ENCODE measurements at places on chromosomes 12 and 14.

DNA sequence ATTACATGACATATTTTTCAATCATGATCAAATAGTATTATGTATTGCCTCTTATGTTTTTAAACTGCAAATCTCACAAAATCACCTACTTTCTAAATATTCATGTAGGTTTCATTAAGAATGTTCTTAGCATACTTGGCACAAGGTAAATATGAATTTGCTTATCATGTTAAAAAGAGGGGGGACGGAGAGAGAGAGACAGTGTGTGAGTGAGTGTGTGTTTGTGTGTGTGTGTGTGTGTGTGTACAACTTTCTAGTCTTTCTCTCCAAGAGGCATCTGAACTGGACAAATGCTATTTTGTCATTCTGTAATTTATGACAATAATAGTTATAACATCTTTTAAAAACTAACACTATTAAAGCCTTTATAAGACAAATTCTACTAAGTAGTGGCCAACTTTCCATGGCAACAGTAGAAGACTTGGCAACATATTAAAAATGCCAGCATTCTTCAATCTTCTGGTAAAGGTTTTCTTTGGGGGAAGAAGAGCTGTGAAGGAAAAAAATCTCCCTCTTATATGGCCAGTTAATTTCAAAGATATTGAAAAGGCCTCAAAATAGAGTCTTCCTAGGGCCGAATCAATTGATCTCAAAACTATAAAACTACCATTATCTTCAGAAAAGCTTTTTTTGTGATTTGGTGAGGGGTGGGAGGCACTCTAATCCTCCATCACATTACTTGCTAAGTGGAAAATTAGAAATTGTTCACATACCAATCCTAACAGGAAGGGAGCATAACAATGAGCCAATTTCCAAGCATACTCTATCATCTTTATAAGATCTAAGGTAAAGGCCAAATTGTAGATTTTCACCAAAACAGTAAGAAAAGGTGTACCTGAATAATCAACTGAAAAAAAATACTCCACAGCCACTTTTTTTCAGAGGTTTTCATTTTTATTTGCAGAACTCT lies 28.2 kb downstream of the CDK17 start:
- no peak for DNase-seq

- DNase-seq = no peak
Measured at GRCh38 chr12:89307474-89308253, 44.6 kb downstream of the DUSP6 start.

DNA sequence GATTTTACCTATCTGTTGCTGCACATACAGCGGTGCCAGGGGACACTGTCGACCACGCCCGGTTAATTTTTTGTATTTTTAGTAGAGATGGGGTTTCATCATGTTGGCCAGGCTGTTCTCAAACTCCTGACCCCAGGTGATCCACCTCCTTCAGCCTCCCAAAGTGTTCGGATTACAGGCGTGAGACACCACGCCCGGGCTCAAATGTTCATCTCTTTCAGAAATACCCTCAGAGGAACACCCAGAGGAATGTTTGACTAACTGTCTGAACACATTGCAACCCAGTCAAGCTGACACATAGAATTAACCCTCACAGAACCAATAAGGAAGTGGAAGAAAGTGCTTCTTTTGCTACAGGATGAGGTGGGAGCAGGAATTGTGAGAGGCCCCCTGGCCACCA lies 15.0 kb upstream of the ETFBKMT start:
- no peak for DNase-seq

- DNase-seq = no peak
Measured at GRCh38 chr12:32964981-32965585, 68.5 kb upstream of the PKP2 start.

- no peak for DNase-seq
Measured at GRCh38 chr12:10966314-10966713, 20.4 kb downstream of the TAS2R50 start.

GRCh38 chr12:57797933-57798332 lies 15.3 kb downstream of the TSFM start:
- DNase-seq = no peak
